Activated CD8-positive, alpha-beta memory T cell treated with anti-CD3 and anti-CD28 coated beads for 24 hours (primary cell): ENCODE measurements at places on chromosomes 11 and 22.

- DNase-seq, result no peak
Observed at GRCh38 chr11:12802418-12803085, 128.3 kb downstream of the TEAD1 start.

GRCh38 chr11:112928136-112928535 lies 33.1 kb upstream of the NCAM1 start:
- DNase-seq, result no peak

- no peak for DNase-seq
Observed at GRCh38 chr11:61577383-61578118, 3.3 kb downstream of the SYT7 start.

DNA sequence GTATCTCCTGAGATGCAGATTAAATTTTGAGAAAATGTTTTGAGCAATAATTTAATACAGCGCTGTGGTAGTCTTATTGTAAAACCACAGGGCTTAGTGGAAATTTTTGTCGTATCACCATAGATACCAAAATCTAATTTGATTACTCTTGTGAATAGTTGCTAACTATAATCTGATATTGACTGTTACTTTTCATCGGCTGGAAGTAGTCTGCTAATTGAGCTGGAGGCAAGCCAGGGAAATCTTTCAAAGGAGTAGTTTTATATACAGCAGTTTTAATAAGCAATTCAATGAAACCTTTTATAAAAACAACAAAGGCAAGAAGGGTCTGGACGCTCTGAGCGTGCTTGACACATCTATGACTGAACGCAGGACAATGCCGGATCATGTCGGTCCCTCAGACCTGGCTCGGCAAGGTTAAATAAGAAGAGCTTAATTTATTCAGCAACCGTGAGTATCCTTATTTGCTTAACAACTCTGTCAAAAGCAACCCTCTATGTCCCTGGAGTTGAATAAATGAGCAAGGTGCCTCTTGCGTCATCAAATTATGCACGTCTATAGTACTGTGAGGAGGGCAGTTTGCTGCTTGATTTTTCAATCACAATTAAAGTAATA lies 121.2 kb downstream of the NCAM1 start:
- no peak for DNase-seq

DNA sequence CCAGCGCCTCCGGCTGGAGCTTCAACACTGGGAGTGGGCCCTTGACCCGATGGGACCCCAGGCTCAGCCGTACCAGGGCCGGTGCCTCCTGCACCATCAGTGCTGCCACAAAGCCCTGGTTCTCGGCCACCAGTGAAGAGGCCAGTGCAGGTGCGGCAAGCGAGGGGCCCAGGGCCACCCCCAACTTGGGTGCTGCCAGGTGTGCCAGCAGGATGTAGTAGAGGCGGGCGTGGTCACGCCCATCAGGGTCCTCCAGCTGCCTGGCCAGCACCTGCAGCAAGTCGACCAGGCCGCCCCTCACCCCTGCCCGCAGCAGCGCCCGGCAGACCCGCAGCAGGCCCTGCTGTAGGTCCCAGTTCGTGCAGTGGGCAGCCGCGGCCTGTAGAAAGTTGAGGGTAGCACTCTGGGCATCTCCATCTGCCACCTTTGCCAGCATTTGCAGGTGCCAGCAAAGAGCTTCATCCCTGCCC lies 2.3 kb downstream of the AP5B1 start:
- DNase-seq, result peak; percentile 52

GRCh38 chr11:1014276-1014675 lies 22.2 kb downstream of the MUC6 start:
- no peak for DNase-seq

- DNase-seq, result no peak
Observed at GRCh38 chr11:42034826-42035225, 575.4 kb upstream of the LRRC4C start.

DNA sequence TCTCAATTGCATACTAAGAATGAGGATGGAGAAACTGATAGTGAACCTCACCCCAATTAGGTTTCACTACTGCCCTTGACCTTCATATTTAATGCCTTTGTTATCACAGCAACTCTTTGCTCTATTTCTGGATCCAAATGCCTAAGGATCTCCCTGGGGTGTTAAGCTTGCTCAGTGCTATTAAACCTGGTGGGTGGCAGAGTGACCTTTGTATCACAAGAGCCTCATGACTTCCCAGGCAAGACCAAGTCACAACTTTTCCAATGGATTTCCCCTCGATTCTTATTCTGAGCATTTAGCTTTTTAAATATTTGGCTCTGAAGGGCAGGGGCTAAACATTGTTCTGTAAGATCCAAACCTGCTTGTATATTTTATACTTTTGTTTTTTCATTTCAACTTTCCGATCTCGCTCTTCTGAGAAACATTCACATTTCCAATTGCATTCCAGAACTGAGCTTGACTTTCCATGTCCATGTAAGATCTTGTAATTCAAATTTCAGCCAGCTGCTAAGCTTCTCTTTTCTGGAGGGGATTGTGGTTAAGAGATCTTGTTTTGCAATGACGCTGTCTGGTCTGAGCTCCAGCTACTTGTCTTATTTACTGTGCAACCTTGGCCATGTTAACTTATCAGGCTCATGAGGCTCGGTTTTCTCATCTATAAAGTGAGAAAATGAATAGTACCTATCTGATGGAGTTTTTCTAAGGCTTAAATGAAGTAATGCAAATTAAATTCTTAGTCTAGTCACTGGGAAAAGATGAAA lies 6.4 kb upstream of the EHF start:
- no peak for DNase-seq

GRCh38 chr11:80595011-80595410 lies 1154.2 kb upstream of the TENM4 start:
- no peak for DNase-seq

DNA sequence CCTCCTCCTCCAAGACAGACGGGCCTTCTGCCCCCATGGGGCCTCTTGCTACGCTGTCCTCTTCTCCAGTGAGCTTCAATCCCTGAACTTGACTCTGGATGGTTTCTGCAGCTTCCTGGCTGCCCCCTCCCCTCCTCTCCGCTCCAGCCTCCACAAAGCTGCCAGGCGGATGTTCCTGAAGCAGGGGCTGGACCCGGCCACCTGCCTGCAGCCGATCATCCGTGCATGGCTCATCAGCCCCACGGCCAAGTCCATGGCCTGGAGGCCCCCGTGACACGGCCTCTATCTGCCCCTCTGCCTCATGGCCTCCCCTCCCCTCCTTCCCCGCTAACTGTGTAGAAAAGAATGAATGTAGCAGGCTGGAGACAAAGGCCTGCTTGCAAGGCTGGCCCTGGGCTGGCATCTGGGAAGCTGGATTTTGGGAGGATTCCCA lies 6.8 kb upstream of the SUN2 start:
- DNase-seq, result no peak

DNA sequence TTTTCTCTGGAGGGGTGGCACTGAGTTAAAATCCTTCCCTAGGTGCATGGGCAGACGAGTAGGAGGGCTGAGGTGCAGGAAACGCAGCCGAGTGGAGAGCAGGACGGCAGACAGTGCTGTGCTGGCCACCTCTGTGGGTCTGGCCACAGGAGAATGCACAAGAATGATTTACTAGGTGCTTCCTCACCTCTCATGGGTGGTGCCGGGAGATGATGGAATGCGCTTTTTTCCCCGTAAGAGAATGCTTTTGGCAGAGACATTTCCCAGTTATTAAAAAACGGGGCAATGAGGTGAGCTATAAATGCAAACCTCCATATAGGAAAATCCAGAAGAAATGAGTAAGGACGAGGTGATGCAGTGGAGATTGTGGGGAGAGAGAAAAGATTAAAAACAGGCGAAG lies 86.1 kb downstream of the ADAMTS15 start:
- DNase-seq, result no peak
